ENCODE measurements at places on chromosomes 6 and 20.

GRCh38 chr6:136251394-136251793, 1.3 kb upstream of the MTFR2 start:
- DNase-seq: no peak

GRCh38 chr20:64205611-64206026, 41.4 kb downstream of the MYT1 start:
- no peak for DNase-seq

- DNase-seq: no peak
Observed at GRCh38 chr20:9128568-9128967, 59.7 kb downstream of the PLCB4 start.

- no peak for DNase-seq
Observed at GRCh38 chr20:44023515-44024371, 109.1 kb downstream of the TOX2 start.

DNA sequence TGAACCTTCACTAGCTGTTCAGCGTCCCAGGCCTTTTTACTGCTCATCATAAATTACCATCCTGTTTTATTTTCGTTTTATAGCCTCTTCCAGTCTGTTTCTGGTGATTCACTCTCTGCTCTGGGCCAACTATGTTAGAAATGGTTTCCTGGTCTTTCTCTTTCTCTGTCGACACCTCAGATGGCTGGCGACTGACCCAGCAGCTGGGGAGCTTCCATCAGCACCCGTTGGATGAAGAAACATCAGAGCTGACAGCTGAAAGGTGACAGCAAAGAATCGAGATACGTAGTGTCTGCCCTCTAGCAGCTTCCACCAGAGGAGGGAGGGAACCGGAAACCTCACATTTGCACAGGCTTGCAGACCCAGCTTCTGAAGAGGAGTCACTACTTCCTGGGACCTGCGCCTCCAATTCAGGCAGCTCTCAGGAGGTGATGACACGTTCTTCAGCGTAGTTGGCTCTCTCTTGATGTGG, 82.9 kb upstream of the MLN start:
- DNase-seq: no peak

- no peak for DNase-seq
Observed at GRCh38 chr6:166720856-166721255, 93.8 kb upstream of the RPS6KA2 start.

GRCh38 chr20:61835301-61835700, 230.4 kb downstream of the TAF4 start:
- no peak for DNase-seq

- DNase-seq: no peak
Observed at GRCh38 chr20:46739431-46740213, 30.2 kb downstream of the SLC2A10 start.

GRCh38 chr6:157682856-157683481, 140.1 kb upstream of the SNX9 start:
- no peak for DNase-seq

Measured in left forelimb (tissue), 1 donor.